GDM1 (cell line): ENCODE measurements at places on chromosomes 16 and 17.

- DNase-seq, result no peak
Observed at GRCh38 chr17:76710863-76711611, at the start of gene MXRA7. Gene MXRA7 (minus strand): TSS chr17:76710965. CDS start chr17:76710946, 19 bp downstream.

- DNase-seq, result no peak
Observed at GRCh38 chr16:49593424-49594040, 219.9 kb downstream of the C16orf78 start.

DNA sequence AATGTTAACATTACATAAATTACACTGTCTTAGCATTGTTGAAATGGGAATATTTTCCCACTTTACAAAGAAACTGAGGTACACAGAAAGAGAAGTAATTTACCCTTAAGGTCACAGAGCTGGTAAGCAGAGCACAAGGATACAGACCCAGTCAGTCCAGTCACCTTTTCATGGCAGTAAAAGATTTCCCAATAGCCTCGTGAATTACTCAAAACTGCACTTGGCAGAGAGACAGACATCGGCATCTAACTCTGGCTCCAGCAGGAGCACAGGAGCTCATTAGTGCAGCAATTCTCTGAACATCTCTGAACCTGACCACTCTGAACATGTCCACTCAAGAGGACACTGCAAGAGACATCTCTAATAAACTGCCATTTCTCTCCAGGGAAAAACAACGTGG, 3.1 kb downstream of the TEX2 start:
- DNase-seq, result no peak

- DNase-seq, result no peak
Observed at GRCh38 chr16:27381236-27381635, 20.7 kb upstream of the IL21R start.

- peak; percentile 56 for DNase-seq
Observed at GRCh38 chr17:64385187-64386083, 5.2 kb downstream of the PECAM1 start.

DNA sequence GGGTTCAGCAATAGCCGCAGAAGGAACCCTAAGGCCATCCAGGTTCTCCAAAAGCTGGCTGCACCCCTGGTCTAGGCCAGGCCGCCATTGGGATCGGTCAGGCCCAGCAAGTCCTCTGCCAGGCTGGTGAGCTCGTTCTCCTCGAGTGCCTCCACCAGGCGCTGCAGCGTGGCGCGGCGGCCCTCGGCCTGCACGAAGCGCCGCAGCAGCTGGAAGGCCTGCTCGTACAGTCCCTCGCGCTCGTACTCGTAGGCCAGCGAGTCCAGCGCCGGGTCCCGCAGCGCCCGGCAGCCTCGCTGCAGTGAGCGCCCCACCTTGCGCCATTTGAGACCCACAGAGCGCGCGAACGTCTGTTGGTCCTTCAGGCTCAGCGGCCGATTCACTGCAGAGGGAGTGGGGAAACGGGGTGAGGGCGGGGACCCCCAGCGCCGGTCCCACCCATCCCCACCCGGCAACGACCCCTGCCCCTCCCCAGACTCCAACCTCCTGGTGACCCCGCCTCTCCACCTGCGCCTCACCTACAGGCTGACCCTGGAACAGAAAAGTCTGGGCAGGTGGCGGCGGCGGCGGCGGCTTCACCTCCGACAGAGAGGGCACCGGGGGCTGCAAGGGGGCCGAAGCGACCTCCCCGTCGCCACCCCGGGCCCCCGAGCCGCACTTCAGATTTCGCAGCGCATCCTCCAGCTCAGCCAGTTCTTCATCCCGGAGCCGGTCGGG, 3.9 kb upstream of the B3GNT9 start:
- DNase-seq, result no peak

DNA sequence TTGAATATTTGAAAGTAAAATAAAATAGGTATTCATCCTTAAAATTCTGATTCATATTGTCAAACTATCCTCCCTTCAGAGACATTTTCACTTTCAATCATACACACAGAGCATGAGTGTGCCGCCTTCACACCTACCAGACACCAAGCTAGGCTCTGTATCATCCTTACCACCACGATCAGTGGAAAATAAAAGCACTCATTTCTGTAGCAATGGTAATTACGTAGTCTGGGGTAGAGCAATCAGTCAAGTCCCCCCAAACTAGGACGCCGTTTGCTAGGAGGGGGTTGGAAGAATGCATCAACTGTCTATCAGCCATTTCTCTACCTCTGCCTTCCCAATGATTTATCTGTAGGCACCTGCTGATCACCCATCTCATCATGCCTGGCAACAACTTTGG, 84.6 kb upstream of the GRIN2A start:
- DNase-seq, result no peak

GRCh38 chr16:7755347-7755882, 422.8 kb downstream of the RBFOX1 start:
- no peak for DNase-seq

DNA sequence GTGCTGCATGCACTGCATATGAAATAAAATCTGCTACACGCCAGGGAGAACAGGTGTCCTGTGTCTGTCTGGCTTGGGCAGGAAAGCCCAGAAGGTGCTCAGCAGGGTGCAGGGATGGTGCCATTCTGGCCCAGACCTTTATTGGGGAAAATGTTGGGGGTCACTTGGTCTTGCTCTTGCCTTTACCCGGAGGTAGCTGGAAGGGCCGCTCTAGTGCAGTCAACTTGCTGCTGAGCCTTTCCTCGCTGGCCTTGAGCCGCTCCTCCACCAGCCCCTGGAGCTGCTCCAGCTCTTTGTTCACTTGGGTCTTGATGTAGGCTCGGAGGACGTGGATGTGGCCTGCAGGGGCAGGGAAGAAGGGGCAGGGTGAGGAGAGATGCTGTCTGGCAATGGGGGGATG, 4.5 kb downstream of the CFAP119 start:
- no peak for DNase-seq

GRCh38 chr16:84673561-84673960, 25.2 kb downstream of the KLHL36 start:
- DNase-seq, result no peak

DNA sequence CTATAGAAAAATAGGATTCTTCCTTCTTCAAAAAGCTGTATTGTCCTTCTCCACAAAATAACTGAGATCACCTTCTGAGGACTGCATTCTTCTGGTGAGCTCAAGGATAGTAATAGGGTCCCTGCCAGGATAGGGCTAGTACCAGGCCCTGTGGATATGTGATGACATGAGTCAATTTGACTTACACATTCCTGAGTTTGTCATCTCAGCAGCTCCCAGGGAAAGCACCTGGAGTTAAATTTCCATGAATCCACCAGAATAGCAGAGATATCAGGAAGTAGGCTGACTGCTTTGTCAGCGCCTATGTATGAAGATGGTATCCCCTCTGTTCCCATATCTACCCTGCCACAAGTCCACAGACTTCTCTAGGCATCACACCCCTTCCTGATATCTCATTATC, 225.8 kb downstream of the PMP22 start:
- no peak for DNase-seq

GRCh38 chr17:57385975-57386374, 129.7 kb downstream of the MSI2 start:
- no peak for DNase-seq

DNA sequence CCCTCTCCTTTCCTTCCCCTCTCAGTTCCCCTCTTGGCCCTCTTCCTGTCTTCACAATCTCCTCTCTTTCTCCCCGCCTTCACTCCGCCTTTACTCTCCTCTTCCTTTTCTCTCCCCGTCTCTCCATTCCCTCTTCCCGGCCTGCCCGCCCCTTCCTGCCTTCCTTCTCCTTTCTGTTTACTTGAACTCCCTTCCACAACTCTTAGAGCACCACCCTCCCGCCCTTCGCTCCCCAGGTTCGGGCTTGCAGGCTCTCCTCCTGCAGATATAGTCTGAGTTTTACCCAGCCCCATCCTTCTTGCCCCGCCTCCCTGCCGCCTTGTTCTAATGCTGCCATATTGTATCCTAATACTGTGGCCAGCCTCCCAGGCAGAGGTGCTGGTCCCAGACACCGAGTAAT, 201.5 kb upstream of the N4BP1 start:
- no peak for DNase-seq

GRCh38 chr17:29292992-29293889, 707 bp downstream of the NUFIP2 start:
- peak; percentile 29 for DNase-seq

GRCh38 chr17:27530764-27531391, 74.6 kb downstream of the KSR1 start:
- DNase-seq, result peak; percentile 30

- DNase-seq, result no peak
Observed at GRCh38 chr16:68782198-68783174, 45.4 kb downstream of the CDH1 start.

GRCh38 chr17:40699853-40700252, 3.7 kb downstream of the KRT24 start:
- DNase-seq, result no peak

DNA sequence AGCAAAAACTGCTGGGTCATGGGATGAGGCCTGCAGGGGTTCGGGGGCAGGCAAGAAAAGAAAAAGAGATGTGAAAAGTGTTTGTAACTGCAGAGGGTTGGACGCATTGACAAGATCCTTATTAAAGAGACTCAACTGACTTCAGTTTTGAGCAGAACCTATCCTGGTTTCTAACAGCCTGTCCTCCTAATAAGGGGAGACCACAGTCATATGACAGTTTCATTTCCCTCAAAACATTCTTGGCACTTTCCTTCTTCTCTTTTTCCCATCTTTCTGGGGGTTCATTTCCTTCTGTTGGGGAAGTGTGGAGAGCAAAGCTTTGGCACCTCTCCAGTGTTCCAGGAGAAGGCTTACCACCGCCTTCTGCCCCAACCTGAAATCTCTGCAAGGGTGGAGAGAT, 118.5 kb downstream of the MAF start:
- DNase-seq, result no peak

- DNase-seq, result no peak
Observed at GRCh38 chr17:80070375-80071115, 30.8 kb upstream of the GAA start.

- no peak for DNase-seq
Observed at GRCh38 chr17:79242393-79242792, 167.8 kb downstream of the ENGASE start.

- DNase-seq, result no peak
Observed at GRCh38 chr17:80913928-80914821, 77.5 kb upstream of the CHMP6 start.

DNA sequence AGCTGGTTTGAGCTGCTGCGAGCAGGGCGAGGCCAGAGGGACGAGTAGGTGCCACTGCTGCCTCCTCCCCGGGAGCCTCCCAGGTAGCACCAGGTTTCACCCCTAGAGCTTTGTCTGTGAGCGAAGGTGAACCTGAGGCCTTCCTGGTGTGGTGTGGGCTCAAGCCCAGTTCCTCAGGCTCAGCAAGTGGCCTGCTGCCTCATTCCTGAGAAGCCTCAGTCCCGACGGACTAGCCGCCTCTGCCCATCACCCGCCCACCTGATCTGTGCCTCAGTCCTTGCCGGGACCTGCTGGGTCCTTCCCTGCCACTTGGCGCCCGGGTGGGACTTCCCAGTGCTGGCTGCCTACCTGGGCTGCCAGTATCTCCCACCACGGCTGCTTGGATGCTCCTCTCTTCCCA, 1.7 kb downstream of the NLRC3 start:
- DNase-seq, result no peak

- no peak for DNase-seq
Observed at GRCh38 chr16:25260416-25260815, 2.8 kb upstream of the ZKSCAN2 start.

- no peak for DNase-seq
Observed at GRCh38 chr17:47785538-47786123, 36.0 kb downstream of the OSBPL7 start.
